ENCODE measurements at places on chromosomes 16 and 17.

- no peaks in the 10 kb centered on the region for H3K4me1 ChIP-seq
- H3K36me3 ChIP-seq, result no peaks in the 10 kb centered on the region
- peak overlapping the region; percentile 86 for H3K27ac ChIP-seq
Measured at GRCh38 chr17:9240659-9241370, 219.5 kb downstream of the NTN1 start.

- no peaks in the 10 kb centered on the region for H3K27me3 ChIP-seq
- no peak overlapping the region for H3K27ac ChIP-seq
- H3K4me1 ChIP-seq, result no peaks in the 10 kb centered on the region
- no peaks in the 10 kb centered on the region for H3K36me3 ChIP-seq
- DNase-seq, result no peak
Measured at GRCh38 chr17:45581860-45582259, 91.3 kb upstream of the PLEKHM1 start.

- H3K4me1 ChIP-seq, result peaks cover 4% of the 10 kb centered on the region
- H3K27ac ChIP-seq, result no peak overlapping the region
- DNase-seq, result no peak
Measured at GRCh38 chr16:27826893-27827289, 236.6 kb downstream of the GSG1L start.

DNA sequence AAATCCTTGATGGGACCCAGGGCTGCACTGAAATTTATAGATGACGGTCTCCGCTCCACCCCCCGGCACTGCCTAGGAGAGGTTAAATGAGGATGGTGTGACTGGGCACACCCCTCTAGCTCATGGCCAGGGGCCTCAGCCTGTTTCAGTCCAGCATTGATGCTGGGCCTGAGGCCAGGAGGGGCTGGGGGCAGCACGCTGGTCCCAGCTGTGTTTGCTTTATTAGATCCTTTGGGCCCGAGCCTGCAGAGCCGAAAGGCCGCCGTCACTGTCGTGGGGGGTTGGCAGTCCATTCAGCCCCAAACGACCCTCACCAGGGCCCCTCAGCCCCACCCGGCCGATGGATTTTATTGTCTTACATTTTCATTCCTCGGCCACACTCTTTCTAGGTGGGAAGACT, 10.8 kb upstream of the DOK4 start:
- DNase-seq, result no peak
- H3K27ac ChIP-seq, result no peak overlapping the region
- H3K27me3 ChIP-seq, result no peaks in the 10 kb centered on the region
- no peak overlapping the region for H3K4me3 ChIP-seq

DNA sequence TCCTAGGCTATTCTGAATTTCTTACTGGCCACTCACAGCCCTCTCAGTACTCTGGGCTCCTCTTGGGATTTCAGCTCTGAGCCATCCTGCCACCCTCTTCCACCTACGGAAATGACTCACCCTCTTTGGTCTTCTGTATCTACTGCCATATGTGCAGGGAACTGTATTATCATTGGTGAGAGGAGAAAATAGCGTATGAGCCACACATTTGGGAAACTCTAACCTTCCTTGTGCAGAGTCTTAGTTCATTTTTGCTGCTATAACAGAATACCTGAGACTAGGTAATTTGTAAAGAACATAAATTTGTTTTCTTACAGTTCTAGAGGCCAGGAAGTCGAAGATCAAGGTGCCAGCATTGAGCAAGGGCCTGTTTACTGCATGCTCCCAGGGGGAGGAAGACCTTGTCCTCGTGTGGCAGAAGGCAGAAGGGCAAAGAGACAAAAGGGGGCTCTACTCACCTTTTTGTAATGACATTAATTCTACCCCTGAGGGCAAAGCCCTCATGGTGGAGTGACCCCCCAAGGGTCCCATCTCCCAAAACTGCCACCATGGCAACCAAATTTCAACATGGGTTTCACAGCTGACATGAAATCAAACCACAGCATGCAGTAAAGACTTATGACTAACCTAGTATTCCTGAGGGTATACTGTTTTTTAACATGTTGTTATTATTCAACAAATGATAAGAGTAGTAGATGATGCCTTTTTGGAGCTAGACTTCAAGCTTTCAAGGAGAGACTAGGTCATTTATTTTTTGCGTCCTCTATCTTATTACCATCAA, 191.8 kb downstream of the PRKCA start:
- no peaks in the 10 kb centered on the region for H3K36me3 ChIP-seq
- no peak for DNase-seq
- no peak overlapping the region for H3K4me3 ChIP-seq

GRCh38 chr17:78709119-78709681, 72.9 kb downstream of the CYTH1 start:
- no peaks in the 10 kb centered on the region for H3K27me3 ChIP-seq
- H3K36me3 ChIP-seq, result no peaks in the 10 kb centered on the region
- DNase-seq, result no peak
- H3K4me1 ChIP-seq, result no peaks in the 10 kb centered on the region

DNA sequence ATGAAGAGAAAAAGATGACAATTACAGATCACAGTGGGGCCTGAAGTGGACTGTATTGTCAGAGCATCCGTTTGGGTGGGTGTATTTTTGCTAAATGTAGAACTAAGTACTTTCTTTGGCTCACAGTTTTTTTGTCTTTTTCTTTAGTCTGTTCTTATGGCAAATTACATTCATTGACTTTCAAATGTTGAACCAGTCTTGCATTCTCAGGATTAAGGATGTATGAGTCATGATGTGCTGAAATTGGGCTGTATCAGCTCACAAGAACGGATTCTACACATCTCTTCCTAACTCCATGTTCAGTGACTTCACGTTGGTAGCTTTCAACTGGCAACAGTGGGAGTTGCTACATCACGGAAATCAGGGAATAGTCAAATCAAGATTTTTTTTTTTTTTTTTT, 66.5 kb downstream of the TEX2 start:
- H3K4me3 ChIP-seq, result no peak overlapping the region
- no peaks in the 10 kb centered on the region for H3K36me3 ChIP-seq
- no peaks in the 10 kb centered on the region for H3K27me3 ChIP-seq
- H3K27ac ChIP-seq, result no peak overlapping the region

DNA sequence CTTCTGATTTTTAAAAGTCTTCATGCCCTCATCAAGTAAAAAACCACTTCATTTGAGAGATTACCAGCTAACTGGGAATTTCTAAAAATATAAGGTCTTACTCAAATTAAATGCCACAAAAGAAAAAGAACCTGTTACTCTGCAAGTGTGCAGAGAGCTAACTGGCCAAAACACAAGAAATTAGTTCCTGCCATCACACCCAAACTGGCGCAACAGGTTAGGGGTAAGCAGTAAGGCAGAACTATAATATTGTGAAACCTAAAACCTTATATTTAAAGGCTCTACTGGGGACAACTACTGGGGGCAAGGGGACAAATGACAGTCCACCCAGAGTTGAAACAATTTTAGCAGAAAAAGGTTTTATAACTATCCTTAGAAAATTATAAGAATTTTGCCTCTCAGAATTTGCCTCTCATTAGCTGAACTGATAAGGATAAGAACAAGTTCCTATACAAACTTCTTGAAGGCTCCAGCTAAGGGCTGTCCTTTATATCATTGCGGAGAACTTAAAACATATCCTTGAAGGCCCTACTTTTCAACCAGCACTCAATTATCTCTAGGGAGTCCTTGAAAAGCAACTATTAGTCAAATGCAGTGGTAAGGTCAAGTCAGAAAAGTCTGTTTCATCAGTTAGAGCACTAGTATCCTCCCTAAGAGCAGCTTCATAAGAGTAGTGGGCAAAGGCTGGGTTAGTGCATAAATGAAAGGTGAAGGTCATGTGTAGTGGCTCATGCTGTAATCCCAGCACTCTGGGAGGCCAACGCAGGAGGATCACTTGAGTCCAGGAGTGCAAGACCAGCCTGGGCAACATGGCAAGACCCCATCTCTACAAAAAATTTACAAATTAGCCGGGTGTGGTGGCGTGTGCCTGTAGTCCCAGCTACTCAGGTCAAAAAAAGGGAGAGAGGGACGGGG, 31.5 kb downstream of the SMURF2 start:
- H3K4me1 ChIP-seq, result peaks cover 5% of the 10 kb centered on the region
- H3K27ac ChIP-seq, result no peak overlapping the region
- no peak for DNase-seq
- H3K36me3 ChIP-seq, result no peaks in the 10 kb centered on the region
- H3K27me3 ChIP-seq, result no peaks in the 10 kb centered on the region

GRCh38 chr16:49876716-49877129, 20.8 kb upstream of the ZNF423 start:
- no peaks in the 10 kb centered on the region for H3K4me1 ChIP-seq
- no peak for DNase-seq
- H3K4me3 ChIP-seq, result no peak overlapping the region
- H3K27ac ChIP-seq, result no peak overlapping the region
- H3K27me3 ChIP-seq, result no peaks in the 10 kb centered on the region

GRCh38 chr17:37610971-37611370, 1.8 kb upstream of the SYNRG start:
- no peaks in the 10 kb centered on the region for H3K36me3 ChIP-seq
- DNase-seq, result no peak
- no peak overlapping the region for H3K27ac ChIP-seq
- no peaks in the 10 kb centered on the region for H3K27me3 ChIP-seq
- H3K4me1 ChIP-seq, result no peaks in the 10 kb centered on the region
- no peak overlapping the region for H3K4me3 ChIP-seq

- H3K27me3 ChIP-seq, result no peaks in the 10 kb centered on the region
- no peak overlapping the region for H3K4me3 ChIP-seq
- H3K4me1 ChIP-seq, result no peaks in the 10 kb centered on the region
- DNase-seq, result no peak
Measured at GRCh38 chr16:57791195-57791892, 10.9 kb downstream of the KIFC3 start.
